AG08396 (cell line): ENCODE measurements at places on chromosomes 6 and 20.

- no peak for DNase-seq
Measured at GRCh38 chr6:37396571-37397180, 36.3 kb upstream of the CMTR1 start.

DNA sequence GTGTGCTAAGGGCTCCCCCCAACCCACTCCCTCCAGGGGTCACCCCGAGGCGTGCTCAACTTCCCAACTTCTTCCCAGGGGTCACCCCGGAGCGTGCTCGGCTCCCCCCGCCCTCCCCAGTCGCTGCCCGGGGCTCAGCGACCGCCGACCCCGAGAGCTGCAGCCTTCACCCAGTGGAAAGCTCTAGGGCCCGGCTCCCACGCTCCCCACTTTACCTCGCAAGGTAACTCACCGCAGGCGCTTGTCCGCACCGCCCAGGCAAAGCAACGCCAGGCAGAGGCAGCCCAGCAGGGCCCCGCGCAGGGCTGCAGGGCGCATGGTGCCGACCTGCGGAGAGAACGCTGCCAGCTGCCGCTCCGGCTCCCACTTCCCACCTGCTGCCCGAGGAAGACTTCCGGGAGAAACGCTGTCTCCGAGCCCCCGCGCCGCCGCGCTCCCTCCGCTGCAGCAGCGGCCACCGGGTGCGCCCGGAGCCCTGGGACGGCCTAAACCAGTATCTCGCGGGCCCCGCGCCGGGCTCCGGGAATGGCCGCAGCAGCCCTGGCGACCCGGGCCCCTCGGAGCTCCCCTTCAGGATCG, 396 bp downstream of the RNASET2 start:
- DNase-seq = peak; percentile 66

GRCh38 chr6:32069460-32069859, 31.2 kb downstream of the CYP21A2 start:
- DNase-seq = no peak

- DNase-seq = no peak
Measured at GRCh38 chr6:89054208-89054607, 26.3 kb upstream of the PNRC1 start.

- no peak for DNase-seq
Measured at GRCh38 chr20:63320616-63321147, 27.7 kb downstream of the COL20A1 start.

DNA sequence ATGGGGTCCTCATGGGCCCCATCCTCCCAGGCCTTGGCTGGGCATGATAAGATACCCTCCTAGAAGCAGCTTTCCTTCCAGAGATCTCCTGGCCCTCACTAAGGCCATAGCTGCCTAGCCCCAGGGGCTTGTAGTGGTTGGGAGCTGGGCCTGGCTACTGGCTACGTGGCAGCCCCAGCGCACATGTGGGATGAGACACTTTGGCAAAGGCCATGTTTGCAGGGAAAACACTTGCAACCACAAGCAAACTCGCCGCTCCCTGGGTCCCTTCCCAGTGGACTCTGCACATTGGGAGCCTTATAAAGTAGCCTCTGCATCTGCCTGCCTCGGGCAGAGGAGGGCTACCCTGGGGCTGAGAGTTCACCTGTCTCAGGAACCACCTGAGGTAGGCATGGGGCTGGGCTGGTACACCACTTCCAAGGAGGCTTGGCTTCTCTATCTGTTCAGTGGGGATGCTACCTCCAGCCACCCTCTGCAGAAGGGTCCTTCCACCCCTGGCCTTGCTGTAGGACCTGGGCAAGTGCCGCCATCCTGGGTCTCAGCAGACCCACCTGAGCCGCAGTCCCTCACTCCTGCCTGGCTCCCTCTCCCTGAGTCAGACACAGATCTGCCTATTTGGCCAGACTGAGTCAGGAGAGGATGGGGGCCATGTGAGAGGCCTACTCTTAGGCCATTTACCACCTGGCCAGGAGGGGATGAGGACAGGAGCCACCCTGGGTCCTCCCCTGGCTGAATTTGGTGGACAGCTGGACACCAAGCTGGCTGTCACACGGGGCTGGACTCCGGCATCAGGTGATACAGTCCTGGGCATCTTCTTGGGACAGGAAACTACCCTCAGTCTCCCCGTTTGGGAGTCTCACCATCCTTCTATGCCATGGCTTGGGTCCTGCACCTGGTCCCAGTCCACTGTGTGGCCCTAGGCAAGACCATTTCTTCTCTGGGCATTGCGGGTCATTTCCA, at the start of gene BPIFB2:
BPIFB2 (plus strand) TSS at position 329 of the 960 bp plus-strand sequence. CDS start 871 bp downstream, outside the sequence.
- no peak for DNase-seq

DNA sequence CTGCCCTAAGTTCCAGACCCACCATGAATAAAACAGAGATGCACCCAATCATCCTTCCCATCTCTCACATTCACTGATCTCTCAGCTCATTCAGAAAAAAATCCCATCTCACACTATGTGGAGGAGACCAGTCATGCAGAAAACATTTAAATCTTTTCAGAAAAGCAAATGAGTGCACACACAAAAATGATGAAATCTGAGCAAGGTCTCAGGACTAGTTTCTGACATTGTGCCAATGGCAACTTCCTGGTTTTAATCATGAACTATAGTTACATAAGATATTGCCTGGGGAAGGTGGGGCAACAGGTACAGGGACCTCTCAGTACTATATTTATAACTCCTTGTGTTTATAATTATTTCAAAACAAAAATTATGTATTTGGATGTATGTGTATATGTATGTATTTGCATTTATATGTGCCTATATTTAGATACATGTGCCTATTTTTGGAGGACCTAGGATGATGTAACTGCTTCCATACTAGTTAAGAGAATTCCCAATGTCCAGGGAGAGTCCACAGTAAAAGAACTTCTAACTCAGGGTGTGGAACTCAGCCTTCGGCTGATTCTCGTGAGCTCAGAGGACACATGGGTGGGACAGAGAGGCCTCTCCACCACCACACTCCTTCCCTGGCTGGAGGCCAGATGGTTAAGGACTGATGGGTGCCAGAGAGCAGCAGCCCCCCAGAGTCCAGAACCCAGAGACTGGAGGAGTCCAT, 71.7 kb upstream of the MAP3K4 start:
- peak; percentile 50 for DNase-seq

- DNase-seq = peak; percentile 87
Measured at GRCh38 chr6:17705428-17705777, 1.3 kb downstream of the NUP153 start.

- no peak for DNase-seq
Measured at GRCh38 chr20:59154317-59155013, 9.2 kb upstream of the ZNF831 start.

- DNase-seq = peak; percentile 19
Measured at GRCh38 chr6:144215402-144215931, 65.2 kb downstream of the STX11 start.

GRCh38 chr6:109800771-109801170, 109.7 kb downstream of the FIG4 start:
- DNase-seq = no peak

DNA sequence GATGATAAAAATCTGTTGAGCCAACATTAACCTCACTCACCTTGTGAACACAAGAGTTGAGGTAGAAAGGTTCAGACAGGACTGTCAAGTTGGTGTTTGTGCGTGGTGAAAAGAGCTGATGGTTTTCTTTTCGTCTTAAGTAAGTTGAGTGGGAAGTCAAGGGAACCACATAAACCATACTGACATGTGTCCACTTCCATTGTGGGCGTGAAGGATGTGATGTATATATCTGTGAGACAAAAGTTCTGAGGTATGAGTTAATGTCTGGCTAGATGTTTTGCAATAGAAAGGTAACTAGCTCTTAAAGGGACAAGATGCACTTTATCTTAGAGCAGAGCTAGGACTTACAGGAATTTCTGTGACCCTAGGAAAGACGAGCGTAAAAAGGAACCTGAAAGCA, 1272.1 kb upstream of the ADGRB3 start:
- no peak for DNase-seq

DNA sequence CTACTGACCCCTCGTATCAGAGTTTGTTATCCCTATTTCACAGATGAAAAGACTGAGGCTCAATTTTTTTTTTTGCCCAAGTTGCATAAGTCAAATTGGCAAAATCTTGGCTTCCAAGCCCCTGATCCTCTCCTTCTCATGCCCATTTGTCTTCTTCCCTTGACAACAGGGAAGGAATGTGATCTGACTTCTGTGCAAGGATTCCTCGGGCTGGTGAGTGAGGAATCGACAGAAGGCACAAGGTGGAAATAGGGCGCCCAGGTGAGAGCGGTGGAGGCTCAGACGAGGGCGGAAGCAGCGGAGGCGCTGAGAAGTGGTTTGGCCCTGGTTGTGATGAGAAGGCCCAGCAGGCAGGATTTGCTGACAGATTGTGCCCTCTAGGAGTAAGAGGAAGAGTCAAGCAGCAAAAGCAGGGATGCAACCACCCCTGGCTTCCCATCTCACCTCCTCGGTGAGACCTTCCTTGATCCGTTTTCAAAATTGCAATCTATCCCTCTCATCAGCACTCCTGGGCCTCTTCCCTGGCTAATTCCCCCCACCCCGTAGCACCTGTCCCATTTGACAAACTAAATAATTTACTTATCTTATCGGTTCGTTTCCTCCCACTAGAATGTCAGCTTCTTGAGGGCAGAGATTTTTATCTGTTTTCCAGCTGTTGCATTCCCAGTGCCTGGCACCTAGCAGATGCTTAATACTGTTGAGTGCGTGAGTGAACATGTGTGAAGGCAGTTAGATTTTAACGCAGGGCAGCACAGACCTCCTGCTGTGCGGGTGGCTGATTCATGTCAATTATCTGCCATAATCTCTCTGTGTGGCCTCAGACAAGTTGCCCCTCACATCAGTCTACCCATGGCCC, 3.7 kb upstream of the SIRPA start:
- no peak for DNase-seq

GRCh38 chr6:113756290-113756665, 100.9 kb upstream of the MARCKS start:
- DNase-seq = no peak

DNA sequence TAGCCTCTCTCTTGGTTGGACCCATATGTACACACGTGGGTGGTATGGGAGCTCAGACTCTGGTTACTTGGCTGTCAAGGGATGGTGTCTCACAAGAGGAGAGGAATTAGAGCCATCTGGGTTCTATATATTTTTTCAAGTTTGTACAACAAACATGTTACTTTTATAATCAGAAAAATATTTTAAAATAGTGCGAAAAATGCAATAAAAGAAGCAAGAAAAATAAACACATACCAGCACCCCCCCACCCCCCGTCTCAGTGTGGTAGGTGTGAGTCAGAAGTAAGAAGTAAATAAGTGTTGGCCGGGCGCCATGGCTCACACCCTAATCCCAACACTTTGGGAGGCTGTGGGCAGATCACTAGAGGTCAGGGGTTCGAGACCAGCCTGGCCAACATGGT, 2.1 kb upstream of the TIAM2 start:
- DNase-seq = no peak

DNA sequence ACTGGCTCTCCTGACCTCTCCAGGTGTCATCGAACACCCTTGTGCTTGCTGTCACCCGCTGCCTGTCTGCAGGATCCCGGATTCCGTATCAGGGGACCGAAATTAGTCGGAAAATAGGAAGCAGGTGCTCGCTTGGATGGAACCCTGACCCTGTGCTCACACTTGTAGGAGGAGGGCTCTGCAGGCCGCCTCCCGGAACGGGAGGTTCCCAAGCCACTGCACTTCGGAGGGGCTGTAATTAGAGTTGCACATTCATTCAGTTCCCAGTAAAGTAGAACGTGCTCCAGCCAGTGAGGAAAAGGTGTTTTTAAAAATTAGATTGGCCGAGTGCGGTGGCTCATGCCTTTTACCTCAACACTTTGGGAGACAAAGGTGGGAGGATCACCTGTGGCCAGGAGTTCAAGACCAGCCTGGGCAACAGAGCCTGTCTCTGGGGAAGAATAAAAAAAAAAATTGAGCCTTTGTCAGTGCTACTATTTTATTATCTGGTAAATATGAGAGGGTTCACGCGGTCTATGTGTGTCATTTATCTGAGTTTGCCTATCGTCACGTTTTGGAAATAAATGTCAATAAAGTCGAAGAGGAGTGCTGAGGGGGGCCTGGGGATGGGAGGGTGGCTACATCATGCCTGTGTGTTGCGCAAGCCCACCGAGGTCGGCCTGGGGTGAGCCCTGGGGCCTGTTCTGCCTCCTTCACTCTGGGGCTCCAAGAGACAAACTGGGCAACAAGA, 1.5 kb upstream of the GMEB2 start:
- peak; percentile 70 for DNase-seq

DNA sequence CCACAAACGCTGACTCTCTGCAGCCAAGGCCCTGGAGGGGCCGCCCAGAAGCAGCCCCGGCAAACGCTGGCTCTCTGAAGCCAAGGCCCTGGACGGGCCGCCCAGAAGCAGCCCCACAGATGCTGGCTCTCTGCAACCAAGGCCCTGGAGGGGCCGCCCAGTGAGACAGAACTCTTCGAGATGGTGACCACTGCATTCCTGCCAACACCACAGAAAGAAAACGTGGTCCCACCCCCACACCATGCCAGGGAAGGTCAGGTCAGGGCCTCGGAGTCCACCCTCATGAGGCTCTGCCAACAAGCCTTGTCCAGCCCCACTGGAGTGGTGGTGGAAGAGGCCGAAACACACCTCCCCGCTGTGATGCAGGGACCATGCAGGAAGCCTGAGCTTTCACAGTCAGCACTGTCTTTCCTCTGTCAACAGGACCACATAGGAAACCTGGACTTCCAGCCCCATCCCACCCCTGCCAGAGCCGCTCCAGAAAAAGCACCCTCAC, 97.5 kb downstream of the DLL1 start:
- DNase-seq = no peak

DNA sequence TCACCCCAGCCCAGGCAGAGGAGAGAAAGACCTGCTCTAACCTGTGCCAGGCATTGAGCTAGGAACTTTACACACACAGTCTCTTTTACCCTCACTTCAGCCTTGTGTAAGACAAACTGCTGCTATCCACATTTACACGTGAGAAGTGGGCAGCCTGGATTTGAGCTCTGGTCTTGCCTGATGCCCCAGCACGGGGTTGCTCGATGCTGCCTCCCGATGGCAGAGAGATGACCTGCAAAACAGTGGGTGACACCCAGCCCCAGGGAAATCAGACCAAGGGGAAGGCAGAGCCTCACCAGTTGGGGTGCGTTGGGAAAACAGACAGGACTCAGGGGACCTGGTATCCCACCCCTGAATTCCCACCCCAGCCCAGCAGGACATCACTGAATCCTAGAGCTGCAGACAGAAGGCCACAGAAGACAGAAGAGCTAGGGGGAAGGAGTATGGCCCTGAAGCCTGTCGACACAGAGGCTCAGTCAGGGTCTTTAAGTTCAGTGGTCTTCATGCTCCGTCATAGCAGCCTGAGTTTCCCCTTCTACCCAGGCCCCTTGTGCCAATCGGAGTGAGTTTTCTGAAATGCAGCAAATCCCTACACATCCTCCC, 990 bp downstream of the BPI start:
- peak; percentile 66 for DNase-seq

DNA sequence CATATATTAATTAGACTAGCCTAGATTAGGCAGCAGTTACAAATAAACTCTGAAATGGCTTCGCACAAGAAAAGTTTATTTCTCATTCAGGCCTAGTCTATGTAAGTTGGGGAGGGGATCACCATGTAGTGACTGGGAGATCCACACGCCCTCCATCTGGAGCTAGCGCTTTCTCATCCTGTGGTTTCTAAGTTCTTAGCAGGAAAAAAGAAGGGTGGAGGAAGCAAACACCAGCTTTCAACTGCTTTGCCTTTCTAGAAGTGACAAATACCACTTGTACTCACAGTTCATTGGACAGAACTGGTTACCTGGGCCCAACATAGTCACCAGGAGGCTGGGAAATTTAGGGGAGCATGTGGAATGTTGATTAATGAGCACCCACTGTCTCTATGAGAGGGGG, 46.6 kb downstream of the NDUFAF5 start:
- DNase-seq = no peak
